Stimulated activated CD8-positive, alpha-beta memory T cell treated with anti-CD3 and anti-CD28 coated beads, Interleukin-7, amount 100 ng/mL, for 4 hours (primary cell): ENCODE measurements at places on chromosomes 3 and 15.

GRCh38 chr15:73388256-73388781 lies 19.6 kb upstream of the HCN4 start:
- DNase-seq: no peak

DNA sequence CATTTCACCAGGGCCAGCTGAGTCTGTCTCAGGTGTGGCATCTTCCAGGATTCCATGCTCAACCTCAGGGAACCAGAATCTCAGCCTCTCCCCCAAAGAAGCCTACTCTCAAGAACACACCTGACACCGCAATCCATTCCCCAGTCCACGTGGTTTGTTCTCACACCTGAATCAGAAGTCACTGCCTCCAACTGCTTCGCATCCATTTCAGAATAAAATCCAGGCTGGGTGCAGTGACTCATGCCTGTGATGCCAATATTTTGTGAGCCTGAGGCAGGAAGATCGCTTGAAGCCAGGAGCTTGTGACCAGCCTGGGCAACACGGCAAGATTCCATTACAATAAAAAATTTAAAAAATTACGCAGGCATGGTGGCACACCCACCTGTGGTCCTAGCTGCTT lies 212.2 kb downstream of the FOXP1 start:
- no peak for DNase-seq

DNA sequence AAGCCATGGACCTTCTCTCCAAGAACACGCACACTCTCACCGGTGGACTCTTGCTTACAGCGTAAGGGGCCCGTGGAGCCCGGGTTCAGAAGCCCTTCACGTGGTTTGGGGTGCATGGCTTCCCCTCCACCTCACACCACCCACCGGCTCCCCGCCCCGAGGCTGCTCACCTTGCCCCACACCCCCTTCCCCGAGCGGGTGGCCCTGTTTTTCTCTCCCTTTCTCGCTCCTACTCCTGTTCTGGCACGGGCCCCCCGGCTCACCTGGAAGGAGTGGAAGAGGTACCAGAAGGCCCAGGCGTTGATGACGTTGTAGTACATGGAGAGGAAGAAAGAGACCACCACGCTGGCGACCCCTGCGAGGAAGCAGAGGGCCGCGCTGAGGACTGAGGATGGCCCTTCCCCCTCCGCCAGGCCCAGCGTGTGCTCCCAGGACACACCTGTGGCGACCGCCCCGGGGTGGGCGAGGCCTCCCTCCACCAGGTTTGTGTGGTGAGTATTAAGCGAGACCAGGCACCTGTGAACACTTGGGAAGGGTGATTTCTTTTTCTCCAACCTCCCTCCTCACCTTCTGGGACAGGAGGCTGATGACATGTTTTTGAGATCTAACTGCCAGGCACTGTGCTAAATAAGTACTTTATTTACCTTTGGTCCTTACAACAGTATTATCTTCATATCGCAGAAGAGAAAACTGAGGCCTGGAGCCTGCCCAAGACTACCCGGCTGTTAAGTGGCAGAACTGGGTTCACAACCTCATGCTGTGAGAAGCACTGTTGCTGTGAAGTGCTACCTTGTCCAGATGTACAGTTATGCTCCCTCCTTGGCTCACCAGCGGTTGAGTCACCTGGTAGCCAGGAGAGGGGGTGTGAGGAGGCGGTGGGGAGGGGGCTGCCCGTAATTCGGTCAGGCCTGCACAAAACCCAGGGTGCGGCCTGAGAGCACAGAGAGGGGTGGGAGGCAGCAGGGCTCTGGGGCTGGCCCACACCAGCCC lies 16.3 kb downstream of the SLC6A20 start:
- DNase-seq: no peak

DNA sequence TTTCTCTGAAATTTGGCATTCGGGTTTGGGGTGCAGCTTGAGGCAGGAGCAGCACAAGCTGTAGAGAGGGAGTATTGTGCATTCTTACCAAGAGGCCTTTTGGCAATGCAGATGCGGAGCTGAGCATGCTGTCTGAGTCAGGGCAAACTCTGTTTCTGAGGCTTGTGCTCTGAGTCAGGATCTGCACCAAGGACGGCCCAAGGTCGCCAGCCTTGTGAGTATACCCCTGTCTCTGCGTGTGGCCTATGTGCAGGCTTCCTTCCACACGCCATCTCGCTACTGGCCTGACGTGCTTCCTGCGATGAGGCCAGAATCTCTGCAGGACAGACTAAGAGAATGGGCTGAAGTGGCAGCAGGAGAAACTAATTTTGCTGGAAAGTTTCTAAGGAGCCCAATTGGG lies 83.8 kb upstream of the ROPN1 start:
- no peak for DNase-seq

DNA sequence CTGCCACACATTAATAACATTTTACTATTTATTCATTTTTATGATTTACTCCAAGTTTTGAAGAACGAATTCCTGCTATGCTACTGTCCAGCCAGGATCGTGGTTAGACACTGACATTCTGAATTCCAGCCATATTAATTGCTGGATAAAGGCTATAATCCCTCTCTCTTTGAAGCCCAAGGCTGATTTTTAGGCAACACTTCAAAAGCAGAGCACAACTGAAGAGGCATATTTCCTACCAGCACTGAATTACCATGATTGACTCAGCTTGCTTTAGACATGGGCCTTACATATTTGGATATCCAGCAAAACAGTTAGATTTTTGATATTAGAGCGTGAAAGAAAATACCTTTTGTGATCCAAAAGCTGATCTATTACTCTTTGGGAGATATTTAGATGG lies 205.0 kb downstream of the ZIC1 start:
- DNase-seq: no peak

DNA sequence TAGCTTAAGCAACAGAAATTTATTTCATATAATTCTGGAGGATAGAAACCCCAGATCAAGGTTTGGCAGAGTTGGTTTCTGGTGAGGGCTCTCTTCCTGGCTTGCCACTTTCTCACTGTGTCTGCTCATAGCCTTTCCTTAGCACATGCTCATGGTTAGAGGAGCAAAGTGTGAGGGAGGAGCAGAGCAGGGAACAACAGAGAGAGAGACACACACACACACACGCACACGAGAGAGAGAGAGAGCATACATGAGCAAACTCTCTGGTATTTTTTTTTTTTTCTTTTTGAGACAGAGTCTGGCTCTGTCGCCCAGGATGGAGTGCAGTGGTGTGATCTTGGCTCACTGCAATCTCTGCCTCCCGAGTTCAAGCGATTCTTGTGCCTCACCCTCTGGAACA lies 36.8 kb upstream of the ZDHHC23 start:
- DNase-seq: no peak

- DNase-seq: no peak
Observed at GRCh38 chr15:69666441-69666882, 213.8 kb downstream of the RPLP1 start.

DNA sequence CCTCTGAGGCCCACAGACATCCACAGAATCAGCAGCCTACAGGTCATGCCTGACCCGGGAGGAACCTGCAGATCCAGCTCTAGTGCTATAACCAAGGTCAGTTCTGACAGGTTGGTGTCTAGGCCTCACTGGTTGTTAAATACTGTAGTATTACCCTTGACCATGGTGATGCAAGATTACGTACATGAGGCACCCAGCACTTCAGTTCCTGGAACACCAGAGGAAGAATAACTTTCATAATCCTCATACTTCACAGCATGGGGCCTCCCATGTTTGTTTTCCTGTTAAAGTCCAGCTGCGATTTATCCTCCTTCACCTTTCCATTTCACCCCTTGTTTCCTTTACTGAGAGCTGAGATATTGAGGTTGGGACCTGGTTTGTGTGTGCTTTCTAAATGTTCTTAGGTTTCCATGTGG lies 34.4 kb upstream of the GLCE start:
- DNase-seq: no peak

DNA sequence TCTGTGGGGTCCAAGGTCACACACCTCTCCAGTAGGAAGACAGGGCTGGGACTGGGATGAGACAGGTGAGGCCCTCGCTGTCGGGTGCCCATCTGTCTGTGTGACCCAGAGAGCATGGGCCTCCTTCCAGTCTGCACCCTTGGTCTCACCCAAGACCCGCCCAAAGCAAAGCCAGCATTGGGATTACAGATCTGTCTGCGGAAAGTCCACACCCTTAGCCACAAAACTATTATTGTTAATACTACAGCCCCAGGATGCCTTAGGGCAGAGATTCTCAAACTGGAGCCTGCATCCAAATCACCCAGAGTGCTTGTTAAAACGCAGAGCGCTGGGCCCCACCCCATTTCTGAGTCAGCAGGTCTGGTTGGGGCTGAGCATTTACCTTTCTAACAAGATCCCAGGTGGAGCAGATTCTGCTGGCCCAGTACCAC lies 58.5 kb upstream of the ZNF148 start:
- DNase-seq: no peak

DNA sequence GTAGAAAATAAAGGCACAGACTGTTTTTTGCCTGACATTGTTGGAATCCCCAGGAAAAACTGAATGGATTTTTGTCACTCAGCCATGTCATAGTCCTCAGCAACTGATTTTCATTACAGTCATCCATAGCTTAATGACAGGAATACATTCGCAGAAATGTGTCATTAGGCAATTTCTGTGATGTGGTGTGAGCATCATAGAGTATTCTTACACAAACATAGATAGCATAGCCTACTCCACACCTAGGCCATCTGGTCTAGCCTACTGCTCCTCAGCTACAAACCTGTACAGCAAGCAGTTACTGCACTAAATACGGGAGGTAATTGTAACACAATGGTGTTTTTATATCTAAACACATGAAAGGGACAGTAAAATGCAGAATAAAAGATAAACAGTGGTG lies 34.4 kb upstream of the FBN1 start:
- no peak for DNase-seq
